ENCODE measurements at places on chromosomes 16 and 17.

DNA sequence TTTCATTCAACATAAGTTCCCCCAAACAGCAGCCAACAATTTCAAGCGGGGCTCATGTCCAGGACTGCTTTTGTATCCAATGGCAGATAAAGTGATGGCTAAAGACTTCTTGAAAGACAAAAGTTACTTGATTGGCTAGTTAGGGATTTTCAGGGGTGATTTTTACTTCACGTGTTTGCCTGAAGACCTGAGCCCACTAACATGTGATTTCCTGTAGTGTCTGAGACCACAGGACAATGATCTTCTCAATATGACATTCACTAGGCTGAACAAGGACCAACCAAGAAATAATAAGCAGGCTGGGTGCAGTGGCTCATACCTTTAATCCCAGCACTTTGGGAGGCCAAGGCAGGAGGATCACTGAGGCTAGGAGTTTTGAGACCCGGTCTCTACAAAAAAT lies 10.4 kb downstream of the TVP23A start:
- DNase-seq, result no peak

- no peak for DNase-seq
Observed at GRCh38 chr17:22102177-22102576, 409.9 kb downstream of the KCNJ18 start.

GRCh38 chr17:20032636-20033035 lies 23.5 kb downstream of the SPECC1 start:
- no peak for DNase-seq

- no peak for DNase-seq
Observed at GRCh38 chr16:22314661-22315626, 17.7 kb downstream of the POLR3E start.

GRCh38 chr17:60134396-60135150 lies 15.2 kb upstream of the CA4 start:
- no peak for DNase-seq

GRCh38 chr16:31214708-31215286 lies 878 bp downstream of the TRIM72 start:
- no peak for DNase-seq

DNA sequence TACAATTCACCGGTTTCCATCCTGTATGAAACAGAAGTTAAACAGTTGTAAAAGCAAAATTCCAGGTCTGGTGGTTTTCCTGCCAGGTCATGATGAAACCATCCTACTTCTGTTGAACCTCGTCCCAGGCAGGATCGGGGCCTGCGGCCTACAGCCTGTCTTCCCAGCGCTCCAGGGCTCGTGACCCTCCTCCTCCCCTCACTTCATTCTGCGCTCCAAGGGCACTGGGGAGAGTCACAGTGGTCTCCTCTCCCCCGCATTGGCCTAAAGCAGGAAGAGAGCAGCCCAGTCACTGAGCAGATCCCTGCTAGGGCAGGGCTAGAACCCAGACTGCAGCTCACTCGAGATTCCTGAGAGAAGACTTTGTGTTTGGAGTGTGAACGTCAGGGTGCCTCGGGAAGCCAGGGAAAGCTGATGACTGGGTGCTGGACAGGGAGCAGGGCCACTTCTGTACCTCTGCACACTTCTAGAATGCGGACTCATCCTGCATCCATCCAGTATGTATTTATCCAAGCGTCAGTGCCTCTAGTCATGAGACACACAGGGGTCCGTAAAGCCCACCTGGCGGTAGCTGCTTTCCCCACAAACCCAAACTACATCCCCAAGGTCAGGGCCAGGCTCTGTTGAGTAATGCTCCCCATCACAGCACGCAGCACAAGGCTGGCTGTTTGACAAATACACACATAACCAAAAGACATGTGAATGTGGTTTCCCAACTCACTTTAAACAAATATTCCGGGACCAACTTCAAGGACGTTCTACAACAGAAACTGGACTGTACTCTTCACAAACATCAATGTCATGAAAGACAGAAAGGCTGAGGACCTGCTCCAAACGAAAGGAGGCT lies 1.7 kb upstream of the ITGAE start:
- no peak for DNase-seq

GRCh38 chr16:12507366-12507765 lies 296.3 kb downstream of the CPPED1 start:
- DNase-seq, result no peak

- peak; percentile 75 for DNase-seq
Observed at GRCh38 chr17:37488009-37488604, 1.6 kb upstream of the DUSP14 start.

- DNase-seq, result no peak
Observed at GRCh38 chr17:31869031-31869430, 10.0 kb upstream of the COPRS start.
